ENCODE measurements at places on chromosomes 13 and 19. TPM values are rescaled to one million over a fixed set of nuclear protein-coding genes. Genes with fewer than 3 reads are reported as not detected.

- DNase-seq, result no peak
- no peak overlapping the region for H3K4me3 ChIP-seq
- H3K4me1 ChIP-seq, result no peaks in the 10 kb centered on the region
- no peaks in the 10 kb centered on the region for H3K27me3 ChIP-seq
- no peaks in the 10 kb centered on the region for H3K36me3 ChIP-seq
Measured at GRCh38 chr19:12833738-12834565, 427 bp downstream of the RTBDN start.

GRCh38 chr19:5952193-5953029 is 25.5 kb downstream of the RANBP3 start:
- no peaks in the 10 kb centered on the region for H3K36me3 ChIP-seq
- no peaks in the 10 kb centered on the region for H3K4me1 ChIP-seq
- no peak overlapping the region for H3K27ac ChIP-seq
- DNase-seq, result no peak
- H3K27me3 ChIP-seq, result no peaks in the 10 kb centered on the region
- no peak overlapping the region for H3K4me3 ChIP-seq

DNA sequence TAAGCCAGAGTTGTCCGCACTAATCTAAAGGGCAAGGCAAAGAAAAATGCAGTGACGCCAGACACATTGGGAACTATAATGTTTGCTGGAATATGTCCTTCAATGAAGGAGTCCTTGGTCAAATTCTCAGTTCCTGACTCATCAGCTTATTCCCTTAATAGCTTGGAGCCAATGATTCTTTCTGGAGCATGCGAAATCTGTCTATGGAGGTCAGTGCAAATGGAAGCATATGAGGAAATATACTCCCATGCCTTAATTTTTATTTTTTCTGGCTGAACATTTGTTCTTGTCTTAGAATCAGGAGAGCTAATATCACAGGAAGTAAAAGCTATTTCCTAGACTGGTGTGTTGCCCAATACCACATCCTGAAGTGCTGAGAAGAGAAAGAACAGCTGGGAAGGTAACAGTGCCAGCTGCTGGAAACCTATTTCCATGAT is 289.8 kb upstream of the SPRY2 start:
- DNase-seq, result no peak
- no peaks in the 10 kb centered on the region for H3K27me3 ChIP-seq
- no peak overlapping the region for H3K4me3 ChIP-seq
- H3K27ac ChIP-seq, result no peak overlapping the region

DNA sequence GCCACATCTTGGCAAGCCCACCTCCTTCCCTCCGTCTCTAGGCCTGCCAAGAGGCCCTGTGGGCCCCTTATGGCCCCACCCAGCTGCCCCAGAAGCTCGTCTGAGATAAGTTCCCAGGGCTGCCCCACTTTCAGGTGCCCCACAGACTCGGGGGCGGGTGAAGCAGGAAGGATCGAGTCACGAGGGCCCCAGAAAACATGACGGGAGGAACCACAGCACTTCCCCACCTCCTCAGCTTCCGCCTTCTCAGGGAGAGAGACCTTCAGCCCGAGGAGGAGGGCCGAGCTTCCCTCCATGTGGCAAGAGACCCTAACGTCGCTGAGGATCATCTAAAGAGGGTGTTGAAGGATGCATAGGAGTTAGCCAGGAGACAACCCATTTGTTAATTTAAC is 4.5 kb upstream of the IL12RB1 start:
- H3K4me1 ChIP-seq, result no peaks in the 10 kb centered on the region
- no peaks in the 10 kb centered on the region for H3K36me3 ChIP-seq
- no peak overlapping the region for H3K27ac ChIP-seq
- DNase-seq, result peak; percentile 84

DNA sequence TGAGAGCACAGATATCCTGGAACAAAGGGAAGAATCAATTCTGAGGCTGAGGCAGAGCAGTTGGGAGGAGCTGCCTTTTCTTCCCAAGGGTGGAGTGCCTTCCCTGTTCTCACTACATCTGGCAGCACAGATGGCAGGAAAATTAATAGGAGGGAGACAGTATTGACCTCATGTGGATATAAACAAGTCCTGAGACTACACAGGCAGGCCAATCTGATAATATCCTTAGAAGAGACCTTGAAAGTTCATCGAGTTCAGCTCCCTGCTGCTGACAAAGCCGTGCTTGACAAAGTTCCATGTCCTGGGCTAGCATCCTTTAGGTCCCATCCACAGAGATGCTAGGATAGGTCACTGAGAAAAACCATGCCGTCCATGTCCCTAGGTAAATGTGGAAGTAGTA is 1451.5 kb downstream of the EFNB2 start:
- no peak overlapping the region for H3K27ac ChIP-seq
- no peak overlapping the region for H3K4me3 ChIP-seq
- no peaks in the 10 kb centered on the region for H3K27me3 ChIP-seq
- no peak for DNase-seq
- no peaks in the 10 kb centered on the region for H3K4me1 ChIP-seq
- H3K36me3 ChIP-seq, result no peaks in the 10 kb centered on the region

GRCh38 chr19:4367336-4367723 is 24.0 kb downstream of the MPND start:
- H3K36me3 ChIP-seq, result no peaks in the 10 kb centered on the region
- H3K27me3 ChIP-seq, result no peaks in the 10 kb centered on the region
- no peak overlapping the region for H3K27ac ChIP-seq
- H3K4me1 ChIP-seq, result no peaks in the 10 kb centered on the region
- no peak for DNase-seq
- H3K4me3 ChIP-seq, result no peak overlapping the region

Gene ZNF587B
- total RNA-seq, result 14.1 TPM
